Kidney (tissue), 22 donors: ENCODE measurements at places on chromosomes 1 and 21.
A peak's percentile ranks its signal among the peaks of the same experiment; 100 is the strongest.

DNA sequence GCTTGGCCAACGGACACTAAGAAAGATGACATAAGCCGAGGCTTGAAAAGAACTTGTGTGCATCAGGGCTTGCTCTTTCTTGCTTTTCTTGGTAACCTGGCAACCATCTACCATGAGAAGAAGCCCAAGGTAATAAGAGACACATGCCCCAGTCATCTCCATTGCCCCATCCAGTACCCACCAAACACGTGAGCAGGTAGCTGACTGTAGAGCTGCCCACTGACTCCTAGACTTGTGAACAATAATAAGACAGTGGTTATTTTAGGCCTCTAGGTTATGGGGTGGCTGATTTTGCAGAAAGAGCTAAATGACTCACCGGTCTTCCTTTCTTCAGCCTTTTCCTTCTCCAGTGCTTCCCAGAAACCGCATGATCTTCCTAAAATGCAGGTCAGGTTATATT is 105.0 kb upstream of the JUN start:
- no peak for DNase-seq

- peak; percentile 31 for DNase-seq
Observed at GRCh38 chr1:45913731-45914501, 110.5 kb downstream of the MAST2 start.

- no peak for DNase-seq
Observed at GRCh38 chr1:832136-832535, 91.6 kb upstream of the SAMD11 start.

DNA sequence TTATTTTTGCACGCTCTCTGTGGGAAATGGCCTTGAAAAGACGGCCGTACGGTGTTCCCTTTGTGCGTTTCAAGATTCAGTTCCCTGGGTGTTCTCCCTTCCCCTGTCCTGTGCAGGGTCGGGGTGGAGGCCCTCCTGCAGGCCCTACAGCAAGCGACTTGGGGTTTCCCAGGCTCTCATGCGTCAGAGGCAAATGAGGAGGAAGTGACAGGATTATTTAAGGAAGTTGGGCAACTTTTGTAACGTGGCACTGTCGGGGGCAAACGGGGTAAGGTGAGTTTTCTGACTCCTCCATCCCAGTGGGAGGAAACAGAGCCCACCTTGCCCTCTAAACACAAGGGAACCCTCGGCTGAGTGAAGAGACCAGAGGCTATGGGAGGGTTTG is 16.1 kb upstream of the AJAP1 start:
- no peak for DNase-seq

- no peak for DNase-seq
Observed at GRCh38 chr1:16117369-16117768, 38.5 kb downstream of the EPHA2 start.

DNA sequence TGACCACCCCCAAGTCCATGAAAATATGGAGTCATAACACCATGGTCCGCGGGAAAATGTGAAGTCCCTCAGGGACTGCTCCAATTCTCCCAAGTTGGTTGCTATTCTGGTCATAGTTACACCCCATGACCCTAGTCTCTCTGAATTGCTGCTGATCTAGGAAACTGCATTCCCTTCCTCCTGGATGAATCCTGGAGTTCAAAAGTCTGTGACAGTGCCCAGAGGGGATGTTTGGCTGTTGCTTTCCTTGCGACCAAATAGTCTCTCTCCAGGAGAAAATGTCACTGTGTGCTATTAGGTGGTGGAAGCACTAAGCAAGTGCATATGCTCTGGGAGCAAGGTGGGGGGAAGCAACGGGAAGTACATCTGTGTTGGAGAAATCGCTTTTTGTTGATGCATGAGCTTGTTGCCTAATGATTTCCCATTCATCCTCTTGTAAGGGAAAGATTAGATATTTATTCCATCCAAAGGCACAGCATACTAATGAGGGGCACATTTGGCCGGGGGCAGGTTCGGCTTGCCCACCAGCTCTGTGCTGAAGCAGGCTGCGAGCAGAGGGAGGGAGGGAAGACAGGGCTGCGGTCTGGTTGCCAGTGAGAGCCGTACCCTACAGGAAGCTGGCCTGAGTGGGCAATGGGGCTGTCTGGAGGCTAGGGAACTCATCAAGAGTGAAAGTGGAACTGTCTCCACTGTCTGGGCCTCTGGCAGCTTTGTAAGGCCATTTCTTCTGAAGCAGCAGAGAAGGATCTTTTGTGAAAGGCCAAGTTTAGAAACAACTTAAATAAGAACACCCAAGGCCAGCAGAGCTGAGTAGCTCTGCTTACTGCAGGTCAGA is 27.2 kb downstream of the SYT6 start:
- DNase-seq = no peak

GRCh38 chr1:109792056-109792831 is 28.5 kb upstream of the EPS8L3 start:
- DNase-seq = peak; percentile 98

- DNase-seq = no peak
Observed at GRCh38 chr21:19045876-19046275, 642.3 kb upstream of the TMPRSS15 start.

- DNase-seq = peak; percentile 96
Observed at GRCh38 chr1:235327559-235328270, at the start of gene ARID4B. TSS of gene ARID4B (minus strand) at chr1:235328179. CDS start at chr1:235326919, 1,260 bp downstream.

DNA sequence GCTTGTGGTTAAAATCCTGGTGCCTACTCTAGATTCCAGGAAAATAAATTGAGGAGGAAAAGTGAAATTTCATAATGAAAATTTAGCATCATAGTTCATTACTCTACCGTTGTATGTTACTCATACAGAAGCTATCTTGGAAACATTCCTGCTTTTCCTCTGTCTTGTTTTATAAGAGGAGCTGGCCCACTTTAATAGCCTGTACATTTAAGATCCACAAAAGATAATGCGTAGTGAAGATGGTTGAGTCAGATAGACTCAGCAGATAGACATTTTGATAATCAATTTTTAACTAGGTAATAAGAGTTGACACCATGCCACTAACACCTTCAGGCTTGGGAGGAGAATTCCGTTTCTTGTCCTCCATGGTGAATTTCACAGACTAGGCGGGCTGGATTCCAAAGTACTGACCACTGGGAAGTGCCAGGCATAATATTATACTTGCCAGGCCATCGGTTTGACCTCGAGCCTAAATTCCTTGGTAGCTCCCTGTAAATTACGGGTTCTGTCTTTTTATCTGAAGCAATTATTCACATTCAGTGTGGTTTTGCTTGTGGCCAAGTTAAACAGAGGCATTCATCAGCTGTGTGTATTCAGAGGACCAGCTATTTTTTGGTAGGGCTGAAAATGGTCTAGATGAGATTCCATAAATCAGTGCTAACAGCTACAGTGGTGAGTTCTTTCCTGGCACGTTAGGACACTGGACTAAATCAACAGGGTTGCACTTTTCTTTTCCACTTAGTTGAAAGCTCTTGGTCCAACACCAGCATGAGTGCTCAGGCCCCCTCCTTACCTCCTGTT is 111.9 kb upstream of the KAZN start:
- no peak for DNase-seq

GRCh38 chr1:59752556-59753414 is 62.0 kb upstream of the HOOK1 start:
- no peak for DNase-seq

GRCh38 chr1:109483672-109484518 is at the start of gene ATXN7L2:
TSS of gene ATXN7L2 (plus strand) at chr1:109483905. CDS start at chr1:109483954, 49 bp downstream.
- DNase-seq = peak; percentile 99

- no peak for DNase-seq
Observed at GRCh38 chr1:97433094-97433823, 487.6 kb downstream of the DPYD start.

GRCh38 chr1:116218922-116219321 is 107.7 kb downstream of the MAB21L3 start:
- DNase-seq = no peak

DNA sequence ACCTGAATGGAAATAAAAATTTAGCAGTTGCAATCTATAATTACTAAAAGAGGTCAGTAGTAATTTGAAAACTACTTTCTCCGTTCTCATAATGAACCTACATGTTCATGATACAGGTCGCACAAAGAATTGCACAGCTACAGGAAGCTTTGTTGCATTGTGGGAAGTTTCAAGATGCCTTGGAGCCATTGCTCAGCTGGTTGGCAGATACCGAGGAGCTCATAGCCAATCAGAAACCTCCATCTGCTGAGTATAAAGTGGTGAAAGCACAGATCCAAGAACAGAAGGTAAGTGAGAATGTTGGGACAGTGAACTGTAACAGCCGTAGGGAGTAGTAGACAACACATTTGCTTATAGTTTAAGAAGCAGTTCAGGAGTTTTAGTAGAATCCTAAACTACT is 68.8 kb upstream of the BMP8A start:
- DNase-seq = no peak

GRCh38 chr1:81466961-81467360 is 333.8 kb upstream of the ADGRL2 start:
- no peak for DNase-seq

DNA sequence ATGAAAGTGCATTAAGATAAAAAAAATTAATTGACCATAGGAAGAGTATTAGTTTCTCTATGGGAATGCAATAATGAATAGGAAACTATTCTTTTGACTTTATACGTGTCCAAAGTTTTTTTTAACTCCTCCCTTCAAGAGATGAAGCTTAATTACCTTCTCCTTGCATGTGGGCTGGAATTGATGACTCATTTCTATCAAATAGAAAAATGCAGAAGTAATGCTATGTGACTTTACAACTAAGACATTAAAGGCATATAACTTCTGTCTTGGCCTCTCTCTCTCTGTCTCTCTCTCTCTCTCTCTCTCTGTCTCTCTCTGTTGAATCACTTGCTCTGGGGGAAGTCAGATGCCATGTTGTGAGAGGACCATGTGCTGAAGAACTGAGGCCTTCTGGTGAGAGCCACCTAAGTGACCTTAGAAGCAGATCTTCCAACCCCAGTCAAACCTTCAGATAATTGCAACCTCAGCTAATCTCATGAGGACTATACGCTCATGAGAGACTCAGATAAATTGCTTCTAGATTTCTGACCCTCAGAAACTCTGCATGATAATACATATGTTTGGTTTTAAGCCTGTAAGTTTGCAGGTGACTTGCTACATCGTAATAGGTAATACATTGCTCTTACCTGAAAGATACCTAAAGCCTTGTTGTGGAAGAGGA is 414.2 kb downstream of the KCNT2 start:
- no peak for DNase-seq

DNA sequence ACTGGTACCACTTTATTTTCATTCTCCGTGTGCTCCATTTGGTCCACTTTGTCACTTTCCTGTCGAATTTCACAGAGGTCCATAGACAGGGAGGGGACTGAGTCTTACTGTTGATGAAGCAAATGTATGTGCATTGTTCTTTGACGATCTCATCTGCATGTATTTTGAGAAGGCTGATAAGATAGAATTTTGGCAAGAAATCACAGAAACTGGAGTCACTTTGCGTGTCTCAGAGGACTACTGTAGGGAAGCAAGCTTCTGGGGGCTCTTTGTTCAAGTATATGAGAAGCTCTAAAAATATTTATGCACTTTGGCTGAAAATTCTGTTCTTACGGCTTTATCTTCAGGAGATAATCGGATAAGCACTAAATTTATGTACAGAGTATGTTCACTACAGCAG is 78.1 kb downstream of the PCBP3 start:
- no peak for DNase-seq

DNA sequence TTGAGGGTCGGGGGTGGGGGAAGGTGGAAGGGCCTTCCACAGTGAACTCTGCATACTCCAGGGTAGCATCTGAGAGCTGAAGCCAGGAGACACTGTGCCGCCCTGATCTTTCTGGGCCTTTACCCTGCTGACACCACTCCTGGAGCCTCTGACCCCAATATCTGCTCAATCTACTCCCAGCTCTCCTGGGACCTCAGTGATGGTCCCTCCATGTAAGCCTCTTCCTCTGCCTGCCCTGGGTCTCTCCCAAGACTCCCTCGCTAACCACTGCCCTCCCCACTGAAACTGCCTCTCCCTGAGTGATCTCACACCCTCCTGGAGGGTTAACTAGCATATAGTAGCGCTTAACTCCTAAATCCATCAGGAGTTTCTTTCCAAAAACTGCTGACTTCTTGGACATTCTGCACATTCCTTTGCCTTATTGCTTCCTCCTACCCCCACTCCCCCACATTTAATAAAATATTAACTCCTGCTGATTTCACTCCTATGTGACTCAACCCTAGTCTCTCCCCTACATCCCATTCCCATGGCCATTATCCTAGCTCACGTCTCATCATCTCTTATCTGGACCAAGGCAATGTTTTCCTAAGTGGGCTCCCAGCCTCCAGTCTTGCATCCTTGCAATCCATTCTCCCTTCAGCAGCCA is 145.6 kb downstream of the HMGB4 start:
- DNase-seq = no peak

- no peak for DNase-seq
Observed at GRCh38 chr1:53919675-53920066, 25.7 kb downstream of the DIO1 start.

DNA sequence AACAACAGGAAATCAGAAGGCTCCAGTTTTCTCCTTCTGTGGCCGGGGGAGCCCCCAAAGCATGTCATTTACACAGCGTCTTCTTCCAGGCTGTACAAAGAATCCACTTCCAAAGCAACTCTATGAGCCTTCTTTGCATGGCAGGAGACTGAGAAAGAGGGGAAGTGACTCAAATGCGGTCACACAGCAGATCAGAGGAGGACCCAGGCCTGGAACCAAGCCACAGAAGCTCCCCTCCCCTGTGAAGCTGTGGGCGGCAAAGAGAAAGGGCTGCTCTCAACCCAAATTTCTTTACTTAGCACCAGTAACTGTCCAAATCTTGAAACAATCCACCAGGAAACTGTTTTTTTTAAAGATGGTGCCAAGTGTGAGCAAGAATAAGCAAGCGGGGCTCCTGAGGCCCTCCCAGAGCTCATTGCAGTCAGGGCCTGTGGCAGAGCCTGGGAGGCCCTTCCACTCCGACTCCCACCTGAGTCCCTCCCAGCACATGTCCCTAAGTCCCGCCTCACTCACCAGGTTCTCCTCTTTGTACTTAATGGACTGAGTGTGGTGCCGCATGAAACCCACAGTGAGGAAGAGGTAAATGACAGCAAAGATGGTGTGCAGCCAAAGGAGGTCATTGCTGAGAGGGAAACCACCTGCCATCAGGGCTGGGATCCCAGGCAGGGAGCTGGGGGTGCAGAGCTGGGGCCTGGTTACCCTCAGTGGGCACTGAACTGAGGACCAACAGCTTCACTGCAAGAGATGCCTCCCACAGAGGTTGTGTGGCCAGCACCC is 15.9 kb downstream of the TMEM63A start:
- no peak for DNase-seq

DNA sequence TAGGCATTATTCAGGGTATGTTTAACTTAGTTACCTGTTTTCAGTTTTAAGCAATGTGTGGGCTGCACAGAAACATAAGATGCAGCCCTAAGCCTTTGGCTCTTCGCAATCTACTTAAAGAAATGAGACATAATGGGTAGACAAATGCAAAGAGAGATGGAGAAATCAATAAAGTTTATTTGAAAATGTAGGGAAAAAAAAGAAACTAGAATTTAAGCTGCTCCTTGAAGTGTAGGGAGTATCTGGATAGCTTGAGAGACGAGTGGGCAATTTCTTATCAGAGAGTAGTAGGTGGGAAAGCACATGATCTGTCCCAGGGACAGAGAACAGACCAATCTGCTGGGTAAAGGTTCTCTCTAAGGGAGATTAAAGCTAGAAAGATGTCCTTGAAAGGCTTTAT is 8.9 kb downstream of the WNT2B start:
- no peak for DNase-seq
